ENCODE measurements at places on chromosomes 7 and 10.

DNA sequence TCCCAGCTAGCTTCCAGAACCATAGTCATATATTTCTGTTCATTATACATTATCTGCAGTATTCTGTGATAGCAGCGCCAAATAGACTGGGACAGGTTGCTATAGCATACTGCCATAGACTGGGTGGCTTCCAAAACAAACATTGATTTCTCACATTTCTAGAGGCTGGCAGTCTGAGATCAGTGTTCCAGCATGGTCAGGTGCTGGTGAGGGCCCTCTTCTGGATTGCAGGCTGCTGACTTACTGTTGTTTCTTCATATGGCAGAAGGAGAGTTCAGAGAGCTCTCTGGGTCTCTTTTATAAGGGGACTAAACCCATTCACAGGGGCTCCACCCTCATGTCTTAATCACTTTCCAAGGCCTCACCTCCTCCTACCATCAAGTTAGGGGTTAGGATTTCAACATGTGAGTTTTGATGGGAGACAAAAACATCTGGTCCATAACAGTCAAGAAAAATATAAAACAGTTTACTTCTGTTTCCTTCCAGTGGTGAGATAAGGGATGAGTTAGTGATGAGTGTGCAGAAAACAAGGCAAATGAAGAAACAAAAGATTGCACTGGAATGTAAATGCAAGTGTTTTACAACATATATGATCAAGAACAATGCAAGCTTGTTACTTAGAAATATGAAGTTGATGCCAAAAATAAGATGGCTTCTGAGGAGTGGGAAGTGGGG, 399.0 kb upstream of the C7orf33 start:
- no peak for DNase-seq

DNA sequence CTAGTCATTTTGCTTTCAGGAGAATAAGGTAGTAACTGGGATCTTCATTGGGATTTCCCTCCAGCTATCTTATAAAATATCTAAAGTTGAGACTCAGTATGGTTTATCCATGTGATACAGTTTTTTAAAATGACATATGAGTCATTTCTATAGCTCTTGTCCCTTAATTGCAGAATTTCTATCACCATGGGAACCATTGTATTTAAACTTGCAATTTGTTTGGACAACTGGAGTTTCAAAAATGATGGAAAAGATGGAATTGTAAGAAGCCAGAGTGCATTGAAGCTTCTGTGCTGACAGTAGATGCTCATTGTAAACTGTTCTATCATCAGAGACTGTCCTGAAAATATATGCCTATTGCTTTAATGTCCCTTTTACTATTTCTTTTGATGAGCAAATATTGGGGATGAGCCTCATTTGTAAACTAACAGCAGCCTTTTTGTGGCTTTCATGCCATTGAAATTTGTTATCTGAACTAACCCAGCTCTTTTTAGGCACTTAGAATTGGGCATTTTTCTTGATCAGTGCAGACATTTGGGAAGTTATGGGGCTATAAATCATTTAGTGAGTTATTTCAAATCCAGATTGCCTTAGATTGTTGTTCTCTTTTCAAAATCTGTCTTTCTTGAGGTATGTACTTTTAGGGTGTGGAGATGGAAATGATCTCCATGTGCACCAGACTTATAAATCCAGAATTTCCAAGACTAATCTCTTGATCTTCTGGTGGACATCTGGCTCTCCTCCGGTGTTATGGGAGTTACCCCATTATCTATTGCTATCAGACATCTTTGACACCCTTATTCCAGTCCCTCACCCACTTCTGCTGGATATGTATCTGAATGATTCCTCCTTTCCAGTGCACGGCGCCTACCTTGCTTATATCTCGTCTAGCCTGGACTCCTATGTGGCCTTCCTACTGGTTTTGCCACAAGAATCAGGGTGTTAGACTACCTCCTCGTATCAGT, 159.0 kb downstream of the SND1 start:
- DNase-seq, result no peak

GRCh38 chr10:680146-680545, 9.3 kb downstream of the DIP2C start:
- DNase-seq, result no peak

GRCh38 chr10:121221991-121222390, 370.8 kb downstream of the WDR11 start:
- no peak for DNase-seq
